ENCODE measurements at places on chromosomes 11 and 22.
A peak's percentile ranks its signal among the peaks of the same experiment; 100 is the strongest.

- DNase-seq, result no peak
Measured at GRCh38 chr11:78603792-78604191, 29.1 kb upstream of the NARS2 start.

- no peak for DNase-seq
Measured at GRCh38 chr11:8103909-8104308, 22.9 kb downstream of the TUB start.

DNA sequence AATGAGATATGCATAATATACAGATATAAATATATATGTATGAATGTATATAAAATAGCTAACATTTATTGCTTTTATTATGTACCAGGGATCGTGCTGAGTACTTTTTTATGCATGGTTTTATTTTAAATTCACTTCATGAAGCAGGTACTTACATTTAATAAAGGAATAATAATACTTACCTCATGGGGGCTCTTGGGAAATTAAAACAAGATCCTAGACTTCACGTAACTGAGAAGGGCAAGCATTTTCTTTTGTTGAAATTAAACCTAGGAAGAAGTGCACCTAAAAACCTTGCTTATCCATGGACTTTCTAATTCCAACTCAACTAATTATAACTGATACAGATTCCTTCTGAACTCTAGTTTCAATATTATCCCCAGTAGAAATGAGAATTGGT is 40.0 kb upstream of the ABTB2 start:
- DNase-seq, result no peak

DNA sequence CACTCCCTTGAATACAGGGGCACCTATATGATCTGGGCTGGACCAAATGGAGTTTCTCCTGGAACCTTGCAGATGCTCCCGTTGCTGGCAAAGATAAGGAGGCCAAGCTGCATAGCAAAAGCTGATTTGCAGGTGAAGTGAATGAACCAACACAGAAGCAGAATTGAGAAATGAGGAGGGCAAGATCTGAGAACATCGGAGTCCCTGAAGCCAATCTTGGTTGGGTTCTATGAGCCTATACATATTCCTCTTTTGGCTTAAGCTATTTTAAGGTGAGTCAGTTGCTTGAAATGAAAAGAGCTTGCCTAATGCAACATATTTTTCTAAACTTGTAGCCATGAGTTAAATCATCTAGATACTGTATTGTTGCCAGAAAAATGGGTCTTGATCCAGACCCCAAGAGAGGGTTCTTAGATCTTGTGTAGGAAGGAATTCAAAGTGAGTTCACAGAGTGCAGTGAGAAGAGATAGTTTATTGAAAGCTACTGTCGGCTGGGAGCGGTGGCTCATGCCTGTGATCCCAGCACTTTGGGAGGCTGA is 23.5 kb downstream of the WEE1 start:
- no peak for DNase-seq

- no peak for DNase-seq
Measured at GRCh38 chr11:57425565-57426438, 1.1 kb downstream of the SLC43A3 start.

DNA sequence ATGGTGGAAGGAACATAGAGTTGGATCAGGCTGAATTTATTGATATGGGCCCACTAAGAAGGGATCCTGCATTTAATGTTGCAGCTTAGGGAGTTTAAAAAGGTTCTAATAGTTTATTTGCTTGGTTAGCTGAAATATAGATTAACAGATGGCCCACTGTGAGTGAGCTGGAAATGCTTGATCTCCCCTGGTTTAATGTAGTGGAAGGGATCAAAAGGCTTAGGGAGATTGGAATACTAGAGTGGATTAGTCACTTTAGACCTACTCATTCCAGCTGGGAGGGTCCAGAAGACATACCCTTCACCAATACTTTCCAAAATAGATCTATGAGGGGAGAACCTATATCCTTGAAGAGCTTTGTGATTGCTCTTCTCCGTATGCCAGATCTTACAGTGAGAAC is 130.1 kb upstream of the ZC3H12C start:
- no peak for DNase-seq

DNA sequence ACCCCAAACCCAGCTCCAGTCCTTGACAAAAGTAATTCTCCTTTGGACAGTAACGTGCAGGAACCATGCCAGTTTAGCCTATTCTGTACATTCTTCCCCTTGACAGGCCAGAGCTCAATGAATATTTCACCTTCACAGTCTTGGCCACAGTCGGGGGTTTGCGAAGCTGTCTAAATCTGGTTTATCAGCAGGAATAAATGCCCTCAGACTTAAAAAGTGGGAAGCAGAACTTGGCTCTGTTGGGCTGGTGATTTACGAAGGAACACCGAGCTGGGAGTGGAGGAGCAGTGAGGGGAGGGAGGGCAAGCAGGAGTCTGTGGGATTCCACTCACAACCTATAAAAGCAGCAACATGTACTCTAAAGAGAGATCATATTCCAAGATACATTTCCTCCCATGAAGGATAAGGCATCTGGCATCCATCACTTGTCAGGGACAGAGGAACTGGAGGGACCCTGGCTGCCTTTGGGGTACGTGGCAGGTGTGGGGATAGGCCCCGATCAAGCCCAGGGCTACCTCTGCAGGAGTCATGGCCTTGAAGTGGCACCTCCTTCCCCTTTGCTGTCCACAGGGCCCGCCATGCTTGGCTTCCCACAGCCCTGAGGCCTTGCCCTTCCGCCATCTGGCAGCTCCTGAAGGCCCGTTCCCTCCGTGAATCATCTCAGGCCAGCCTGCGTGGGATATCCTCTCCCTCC is 154.3 kb downstream of the ADAMTS15 start:
- no peak for DNase-seq

- no peak for DNase-seq
Measured at GRCh38 chr11:96008161-96008720, 84.3 kb upstream of the MTMR2 start.

DNA sequence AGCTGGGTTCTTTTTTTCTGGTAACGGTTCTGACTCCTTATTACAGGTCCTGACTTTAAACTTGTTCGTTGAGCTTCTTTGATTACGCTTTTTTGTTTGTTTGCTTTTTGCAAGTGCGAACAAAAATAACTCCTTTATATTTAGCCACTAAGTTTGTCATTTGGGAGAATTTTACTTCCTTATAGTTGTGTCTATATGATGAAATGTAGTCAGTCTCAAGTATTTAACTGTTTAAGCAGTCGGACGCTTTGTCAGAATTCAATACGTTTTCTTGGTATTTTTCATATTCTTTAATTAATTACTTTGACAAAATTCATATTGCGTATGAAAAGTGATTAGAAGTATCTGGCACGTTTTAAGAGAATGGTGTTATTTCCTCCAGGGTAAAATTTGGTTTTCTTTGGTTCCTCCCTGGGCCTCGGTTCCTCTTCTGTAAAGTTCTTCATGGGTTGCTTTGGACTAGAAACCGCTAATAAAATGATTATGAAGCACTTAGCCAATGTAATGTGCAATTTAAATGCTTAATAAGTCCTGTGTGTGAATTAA is 1.3 kb downstream of the CBL start:
- DNase-seq, result peak; percentile 57

GRCh38 chr22:31398231-31398630 is 1.2 kb upstream of the DRG1 start:
- peak; percentile 11 for DNase-seq

- DNase-seq, result no peak
Measured at GRCh38 chr22:49866134-49866533, 12.5 kb downstream of the ZBED4 start.
